ENCODE measurements at places on chromosomes 11 and 22.

GRCh38 chr11:123419731-123420452 is 10.2 kb upstream of the GRAMD1B start:
- no peak for DNase-seq

GRCh38 chr22:46287873-46288751 is 8.6 kb upstream of the GTSE1 start:
- peak; percentile 55 for DNase-seq

DNA sequence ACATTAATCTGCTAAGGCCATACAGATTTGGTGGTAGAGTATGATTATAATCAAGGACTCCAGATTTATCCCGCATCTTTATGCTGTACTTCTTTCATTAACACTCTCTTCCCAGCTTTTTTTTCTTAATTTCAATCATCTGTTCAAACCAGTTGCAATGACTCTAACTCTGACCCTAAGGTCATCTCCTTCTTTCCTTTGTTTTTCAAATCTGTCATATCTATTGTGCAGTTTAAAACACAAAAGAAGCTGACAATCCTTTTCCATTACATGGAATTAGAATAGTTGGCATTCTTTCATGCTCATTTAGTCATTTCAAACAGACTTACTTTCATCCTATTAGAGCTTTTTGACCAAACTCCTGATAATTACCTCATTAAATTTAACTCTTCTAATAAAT is 53.6 kb upstream of the GRM5 start:
- no peak for DNase-seq

- DNase-seq = peak; percentile 4
Measured at GRCh38 chr11:35746356-35747153, 84.0 kb downstream of the TRIM44 start.

GRCh38 chr11:102592634-102593581 is 32.2 kb downstream of the MMP20 start:
- DNase-seq = no peak

DNA sequence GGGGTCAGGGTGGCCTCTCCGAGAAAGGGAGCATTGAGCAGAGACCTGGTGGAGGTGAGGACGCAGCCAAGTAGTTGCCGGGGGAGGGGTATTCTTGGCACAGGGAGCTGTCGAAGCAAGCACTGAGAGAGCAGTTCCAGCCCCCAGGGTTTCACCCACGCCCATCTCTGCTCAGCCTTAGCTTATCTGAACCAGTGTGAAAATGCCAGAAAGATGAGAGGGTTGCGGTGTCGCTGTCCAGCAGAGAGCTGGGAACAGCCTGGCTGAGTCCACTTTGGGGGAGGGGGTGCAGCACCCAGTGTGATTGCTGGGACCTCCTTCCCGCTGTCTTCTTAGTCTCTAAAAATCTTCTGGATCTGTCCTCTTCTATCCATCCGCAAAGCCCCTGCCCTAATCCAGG is 123.3 kb upstream of the TBCEL start:
- DNase-seq = no peak

DNA sequence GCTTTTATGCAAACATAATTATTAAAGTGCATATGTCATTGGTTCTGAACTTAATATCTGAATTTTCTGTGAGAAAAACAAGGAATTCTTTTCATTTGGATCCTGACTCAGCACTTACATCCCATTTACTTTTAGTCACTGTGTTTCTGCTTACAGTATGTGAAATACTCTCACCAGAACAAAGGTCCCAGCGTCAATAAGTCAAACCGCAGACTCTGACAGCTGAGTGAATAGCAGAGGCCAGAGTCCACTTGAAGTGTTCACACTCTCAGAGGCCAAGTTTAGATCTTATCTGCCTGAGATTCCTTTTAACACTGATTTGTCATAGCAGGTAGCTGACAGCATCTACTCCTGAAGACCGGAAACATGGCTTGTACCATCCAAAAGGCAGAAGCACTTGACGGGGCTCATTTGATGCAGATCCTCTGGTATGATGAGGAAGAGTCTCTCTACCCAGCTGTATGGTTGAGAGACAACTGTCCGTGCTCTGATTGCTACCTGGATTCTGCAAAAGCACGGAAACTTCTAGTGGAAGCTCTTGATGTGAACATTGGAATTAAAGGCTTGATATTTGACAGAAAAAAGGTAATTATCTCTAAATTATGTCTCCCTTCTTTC is 14.6 kb downstream of the BBOX1 start:
- no peak for DNase-seq

DNA sequence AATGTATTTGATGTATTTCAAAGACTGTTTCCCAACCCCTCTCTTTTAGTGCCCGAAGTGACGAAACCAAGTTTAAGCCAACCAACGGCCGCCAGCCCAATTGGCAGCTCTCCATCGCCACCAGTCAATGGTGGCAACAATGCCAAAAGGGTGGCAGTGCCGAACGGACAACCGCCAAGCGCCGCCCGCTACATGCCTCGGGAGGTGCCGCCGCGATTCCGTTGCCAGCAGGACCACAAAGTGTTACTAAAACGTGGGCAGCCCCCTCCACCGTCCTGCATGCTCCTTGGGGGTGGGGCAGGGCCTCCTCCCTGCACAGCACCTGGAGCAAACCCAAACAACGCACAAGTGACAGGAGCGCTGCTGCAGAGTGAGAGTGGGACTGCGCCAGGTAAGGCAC is 84.1 kb downstream of the TNRC6B start:
- no peak for DNase-seq

DNA sequence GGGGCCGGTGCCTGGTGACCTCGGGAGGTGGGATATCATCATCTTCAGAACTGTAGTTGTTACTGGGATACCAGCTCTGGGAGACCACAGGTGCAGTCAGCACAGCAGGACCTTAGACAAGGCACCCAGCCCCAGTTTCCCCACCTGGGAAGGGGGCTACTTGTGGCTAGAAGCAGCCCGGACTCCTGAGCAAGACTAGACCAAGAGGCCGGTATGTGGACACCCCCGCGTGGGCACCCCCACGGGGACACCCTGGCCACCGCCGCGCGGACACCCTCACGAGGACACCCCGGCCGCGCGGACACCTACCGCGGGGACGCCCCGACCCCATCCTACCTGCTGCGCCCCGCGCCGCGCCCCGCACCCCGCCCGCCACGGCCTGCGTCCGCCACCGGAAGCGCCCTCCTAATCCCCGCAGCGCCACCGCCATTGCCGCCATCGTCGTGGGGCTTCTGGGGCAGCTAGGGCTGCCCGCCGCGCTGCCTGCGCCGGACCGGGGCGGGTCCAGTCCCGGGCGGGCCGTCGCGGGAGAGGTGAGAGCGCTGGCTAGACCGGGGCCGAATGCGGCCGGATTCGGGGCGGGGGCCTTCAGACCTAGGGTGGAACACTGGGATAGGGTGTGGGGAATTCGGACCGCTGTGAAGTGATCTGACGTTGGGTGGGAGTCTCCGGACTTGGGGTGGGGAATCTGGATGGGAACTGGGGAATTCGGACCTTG is at the start of the genes COMT and TXNRD2:
COMT (plus strand) TSS at position 408 of the 718 bp plus-strand sequence. CDS start 20,755 bp downstream, outside the sequence.
TXNRD2 (minus strand) TSS at position 454 of the 718 bp plus-strand sequence; CDS start at position 439, 15 bp downstream.
- DNase-seq = no peak

DNA sequence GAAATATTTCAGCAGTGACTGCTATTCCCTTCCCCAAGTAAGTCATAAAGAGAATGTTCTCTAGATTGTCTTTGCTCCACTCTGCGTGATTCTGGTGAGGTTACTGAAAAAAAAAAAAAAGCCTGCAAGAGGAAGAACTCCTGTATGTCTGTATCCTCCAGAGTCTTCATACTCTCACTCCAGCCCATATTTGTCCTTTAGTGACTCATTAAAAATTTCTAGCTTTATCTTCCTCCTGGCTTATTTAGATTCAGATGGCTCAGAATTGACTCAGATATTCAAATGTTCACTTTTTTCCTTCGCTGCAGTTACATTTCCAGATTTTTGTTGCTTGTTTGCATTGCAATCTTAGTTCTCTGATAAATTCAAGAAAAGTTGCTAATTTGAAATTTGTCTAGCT is 76.3 kb upstream of the CNTN5 start:
- DNase-seq = no peak

- no peak for DNase-seq
Measured at GRCh38 chr11:109424901-109425300, 2.9 kb downstream of the C11orf87 start.

DNA sequence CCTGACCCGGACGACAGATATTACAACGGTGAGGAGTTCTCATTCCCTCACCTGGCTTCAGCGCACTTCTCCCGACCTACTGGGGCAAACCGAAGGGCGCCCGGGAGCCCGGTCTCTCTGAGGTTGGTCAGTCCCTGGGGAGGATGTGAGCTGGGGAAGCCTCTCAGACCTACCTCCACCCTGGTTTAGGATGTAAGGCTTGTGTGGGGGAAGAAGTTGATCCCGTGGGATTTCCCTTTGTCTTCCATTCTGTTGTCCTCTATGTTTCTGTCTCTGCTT is 12.3 kb downstream of the ROBO3 start:
- no peak for DNase-seq

GRCh38 chr22:22446517-22446916 is 62.0 kb downstream of the ZNF280B start:
- no peak for DNase-seq

GRCh38 chr22:42286205-42286604 is 15.8 kb upstream of the TCF20 start:
- peak; percentile 21 for DNase-seq

DNA sequence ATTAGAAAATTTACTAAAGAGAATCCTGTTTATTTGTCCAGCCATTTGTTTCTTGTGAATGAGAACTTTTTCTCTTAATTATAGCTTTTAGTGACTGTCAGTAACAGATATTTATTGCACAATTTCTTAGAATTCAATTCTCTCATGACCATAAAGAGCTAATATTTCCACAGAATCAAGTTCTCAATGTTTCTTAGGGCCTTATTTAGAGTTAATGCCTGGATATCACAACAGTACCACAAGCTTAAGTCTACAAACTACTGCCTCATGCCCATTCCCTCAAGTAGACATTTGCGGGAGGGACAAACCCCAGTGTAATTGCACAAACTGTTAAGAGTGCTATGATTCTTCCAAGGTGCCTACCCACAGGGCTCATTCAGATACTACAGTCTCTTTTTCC is 199.7 kb upstream of the POU2AF2 start:
- no peak for DNase-seq

DNA sequence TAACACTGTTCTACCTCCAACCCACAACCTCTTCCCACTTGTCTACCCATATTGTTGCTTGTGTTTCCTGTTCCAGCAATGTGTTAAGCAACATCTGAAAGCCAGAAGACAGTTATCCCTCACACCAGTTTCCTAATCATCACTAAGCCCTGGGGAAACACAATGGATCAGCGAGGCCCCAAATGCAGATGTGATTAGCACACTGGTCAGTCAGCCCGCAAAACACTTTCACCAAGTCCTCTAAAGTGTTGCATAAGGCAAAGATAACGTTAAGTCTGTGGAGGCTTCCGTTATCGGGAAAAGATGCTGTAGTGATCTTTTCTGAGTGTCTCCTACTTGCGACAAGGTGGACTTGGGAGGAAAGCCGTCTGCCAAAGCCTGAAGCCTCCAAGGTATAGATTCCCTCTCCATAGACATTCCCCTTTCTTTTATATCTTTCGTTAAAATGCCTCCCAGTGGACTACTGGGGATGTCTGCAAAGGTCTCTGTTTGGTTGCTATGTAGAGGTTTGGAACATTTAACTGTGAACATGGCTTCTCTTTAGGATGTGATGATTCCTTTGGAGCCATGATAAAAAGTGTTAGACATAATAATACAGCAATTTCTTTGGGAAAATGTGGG is at the start of gene MS4A3:
MS4A3 (plus strand) TSS at position 317 of the 621 bp plus-strand sequence. CDS start 4,496 bp downstream, outside the sequence.
- no peak for DNase-seq

DNA sequence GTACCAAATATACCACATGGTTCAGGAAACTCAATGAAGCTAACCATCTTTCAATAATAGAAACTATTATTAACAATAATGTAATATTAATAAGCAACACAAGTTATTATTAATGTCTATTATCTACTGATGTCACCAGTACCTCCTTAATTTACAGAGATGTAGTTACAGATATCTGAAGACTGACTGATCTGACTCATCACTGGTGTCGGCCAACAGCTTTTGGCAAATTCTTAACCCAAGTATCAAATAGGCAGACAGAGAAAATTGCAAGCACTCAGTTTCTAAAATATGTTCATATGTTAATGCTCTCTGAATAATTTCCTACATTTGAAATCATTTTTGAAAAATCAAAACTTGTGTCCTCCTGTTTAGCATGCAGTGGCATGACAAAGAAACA is 100.4 kb upstream of the DDI1 start:
- no peak for DNase-seq

Data from GM12864 (cell line).